Right atrium auricular region (tissue), 2 donors: ENCODE measurements at places on chromosomes 13 and 19. TPM values are rescaled to one million over a fixed set of nuclear protein-coding genes. Genes with fewer than 3 reads are reported as not detected.

DNA sequence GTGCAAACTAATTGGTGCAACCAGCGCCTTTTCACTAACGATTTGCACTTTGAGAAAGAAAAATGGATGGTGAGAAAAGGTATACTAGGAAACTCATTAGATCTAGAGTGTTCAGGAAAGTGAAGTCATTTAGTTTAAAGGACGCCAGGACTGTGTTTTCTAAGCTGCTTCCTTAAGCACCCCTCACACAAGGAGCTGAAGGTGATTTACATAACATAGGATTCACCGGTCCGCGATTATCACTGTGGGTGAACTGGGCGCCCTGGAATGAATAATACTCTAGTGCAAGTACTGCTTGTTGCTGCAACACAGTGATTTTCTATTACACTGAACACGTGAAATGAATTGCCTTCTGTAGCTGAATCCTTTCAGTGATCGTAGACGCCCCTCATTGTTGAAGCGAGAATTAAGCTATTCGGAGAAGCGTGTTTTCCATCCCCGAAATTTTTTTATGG, 2.6 kb upstream of the MAB21L1 start:
- no peak for DNase-seq

DNA sequence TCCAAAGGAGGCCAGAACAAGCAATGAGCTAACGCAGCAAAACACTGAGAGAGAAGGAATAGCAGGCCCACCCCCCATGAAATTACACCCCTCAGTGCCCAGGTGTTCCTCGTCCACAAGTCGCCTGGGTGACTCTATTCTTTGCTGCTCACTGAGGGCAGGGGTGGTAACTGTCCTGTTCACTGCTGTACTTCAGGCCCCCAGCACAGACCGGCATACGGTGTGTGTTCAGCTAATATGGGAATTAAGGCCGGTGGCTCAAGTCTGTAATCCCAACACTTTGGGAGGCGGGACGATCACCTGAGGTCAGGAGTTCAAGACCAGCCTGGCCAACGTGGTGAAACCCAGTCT, 31.9 kb downstream of the DHRS12 start:
- DNase-seq = peak; percentile 52

DNA sequence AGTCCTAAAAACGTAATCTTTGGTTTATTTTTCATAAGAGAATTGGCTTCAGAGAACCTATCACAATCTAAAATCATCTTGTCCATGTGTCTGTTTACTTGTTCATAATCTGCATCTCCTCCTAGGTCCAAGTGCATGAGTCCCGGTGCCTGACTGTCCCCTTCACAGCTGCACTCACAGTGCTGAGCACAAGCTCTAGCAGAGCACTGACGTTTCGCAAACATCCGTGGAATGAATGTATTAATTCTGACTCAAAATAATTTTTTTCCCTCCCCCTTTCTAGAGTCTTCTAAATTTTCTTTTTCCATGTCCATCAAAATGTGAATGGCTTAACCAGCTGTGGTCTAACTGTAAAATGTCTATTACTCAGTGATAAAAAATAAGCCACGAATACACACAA, 245.5 kb upstream of the TSHZ3 start:
- DNase-seq = no peak

DNA sequence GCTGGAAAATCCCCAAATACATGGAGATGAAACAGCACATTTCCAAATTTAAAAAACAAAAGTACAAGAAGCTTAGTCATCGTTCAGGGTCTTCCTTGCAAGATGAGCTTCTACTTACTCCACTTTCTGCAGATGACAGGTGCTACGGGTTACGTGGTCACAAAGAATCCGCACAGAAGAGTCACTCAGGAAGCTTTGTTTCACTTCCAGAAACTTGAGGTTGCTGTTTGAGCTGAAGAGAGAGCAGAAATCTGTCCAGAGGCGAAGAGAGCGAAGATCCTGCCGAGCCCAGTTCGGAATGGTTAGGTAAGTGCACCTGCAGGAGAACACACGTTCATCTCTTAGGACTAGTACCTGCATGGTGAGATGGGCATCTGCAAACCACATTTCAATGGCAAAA, 9.4 kb downstream of the NLRP7 start:
- no peak for DNase-seq

- DNase-seq = no peak
These were observed 187.3 kb downstream of the NDFIP2 start for GRCh38 chr13:79668201-79668752.

DNA sequence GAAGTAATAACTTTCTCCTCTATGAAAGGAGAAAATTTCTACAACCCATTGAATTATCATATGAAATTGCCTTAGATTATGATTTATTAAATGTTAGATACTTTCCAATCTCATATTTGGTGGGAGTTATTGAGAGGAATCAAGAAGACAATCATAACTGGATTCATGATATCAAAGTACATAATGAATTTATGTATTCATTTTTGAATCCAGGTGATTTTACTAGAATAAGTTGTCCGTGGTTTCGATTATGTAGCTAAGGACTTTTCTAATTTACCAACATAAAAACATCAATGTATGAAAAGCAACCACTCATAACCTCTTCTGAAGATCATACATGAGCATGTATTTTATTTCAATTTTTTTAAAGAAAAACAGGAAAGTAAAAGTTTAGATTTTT, 1225.0 kb upstream of the MIR17HG start:
- no peak for DNase-seq

DNA sequence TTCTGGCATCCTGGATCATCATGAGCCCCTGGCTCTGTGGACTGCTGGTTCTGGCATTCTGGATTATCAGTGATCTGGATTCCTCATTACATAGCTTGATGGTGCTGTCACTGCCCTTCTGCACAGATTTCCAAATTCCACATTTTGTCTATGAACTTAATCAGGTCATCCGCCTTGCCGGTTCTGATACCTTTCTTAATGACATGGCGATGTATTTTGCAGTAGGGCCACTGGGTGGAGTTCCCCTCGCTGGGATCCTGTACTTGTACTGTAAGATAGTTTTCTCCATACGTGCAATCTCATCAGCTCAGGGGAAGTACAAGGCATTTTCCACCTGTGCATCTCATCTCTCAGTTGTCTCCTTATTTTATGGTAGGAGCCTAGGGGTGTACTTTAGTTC, 24.4 kb upstream of the OR7C2 start:
- no peak for DNase-seq

GRCh38 chr13:32150794-32151193, 119.2 kb downstream of the FRY start:
- peak; percentile 92 for DNase-seq

DNA sequence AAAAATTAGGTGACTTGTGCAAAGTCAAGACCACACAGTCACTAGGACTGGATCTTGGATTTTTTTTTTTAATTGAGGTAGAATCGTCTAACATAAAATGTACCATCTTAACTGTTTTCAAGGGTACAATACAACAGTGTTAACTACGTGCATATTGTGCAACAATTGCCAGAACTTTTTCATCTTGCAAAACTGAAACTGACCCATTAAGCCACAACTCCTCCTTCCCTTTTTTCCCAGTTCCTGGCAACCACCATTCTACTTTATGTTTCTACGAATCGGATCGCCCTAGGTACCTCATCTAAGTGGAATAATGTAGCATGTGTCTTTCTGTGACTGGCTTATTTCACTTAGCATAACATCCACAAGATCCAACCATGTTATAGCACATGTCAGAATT, 37.5 kb upstream of the POMP start:
- no peak for DNase-seq

DNA sequence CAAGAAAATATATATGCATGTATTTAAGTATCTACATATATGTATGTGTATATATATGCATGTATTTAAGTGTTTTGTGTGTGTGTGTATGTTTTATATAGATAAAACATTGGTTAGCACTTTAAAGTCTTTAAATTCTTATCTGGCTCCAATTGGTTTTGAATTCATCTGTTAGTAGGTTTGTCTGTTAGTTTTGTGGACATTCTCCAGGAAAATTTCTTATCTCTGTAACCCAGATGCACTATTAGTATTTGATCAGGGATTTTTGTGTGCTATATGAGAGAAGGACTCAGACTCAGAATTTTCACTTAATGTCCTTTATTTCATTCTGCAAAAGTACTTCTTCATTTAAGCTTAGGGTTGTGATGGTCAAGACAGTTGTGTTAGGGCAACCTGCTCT, 103.1 kb downstream of the ITGBL1 start:
- no peak for DNase-seq

DNA sequence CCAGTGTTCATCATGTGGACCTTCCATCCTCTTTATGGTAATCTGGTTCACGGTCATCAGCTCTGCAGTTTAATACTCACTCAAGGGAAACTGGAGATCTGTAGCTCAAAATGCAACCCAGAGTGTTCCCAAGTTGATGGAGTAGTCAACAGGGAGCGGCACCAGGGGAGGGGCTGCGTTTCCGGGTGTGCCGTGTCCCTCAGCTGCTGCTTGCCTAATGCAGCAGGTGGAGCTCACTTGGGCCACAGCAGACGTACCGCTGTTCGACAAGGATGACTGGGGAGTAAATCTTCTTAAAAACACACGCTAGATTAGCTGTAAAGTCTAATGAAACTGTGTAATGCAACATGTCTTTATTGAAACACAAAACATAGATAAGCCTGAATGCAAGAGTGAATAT, 81.1 kb downstream of the TNFSF13B start:
- no peak for DNase-seq

- no peak for DNase-seq
These were observed 11.7 kb upstream of the KPTN start for GRCh38 chr19:47495478-47496372.

- DNase-seq = no peak
These were observed 23.0 kb downstream of the NFIX start for GRCh38 chr19:13018035-13018914.

- peak; percentile 63 for DNase-seq
These were observed 137.3 kb upstream of the SERP2 start for GRCh38 chr13:44236370-44236769.

DNA sequence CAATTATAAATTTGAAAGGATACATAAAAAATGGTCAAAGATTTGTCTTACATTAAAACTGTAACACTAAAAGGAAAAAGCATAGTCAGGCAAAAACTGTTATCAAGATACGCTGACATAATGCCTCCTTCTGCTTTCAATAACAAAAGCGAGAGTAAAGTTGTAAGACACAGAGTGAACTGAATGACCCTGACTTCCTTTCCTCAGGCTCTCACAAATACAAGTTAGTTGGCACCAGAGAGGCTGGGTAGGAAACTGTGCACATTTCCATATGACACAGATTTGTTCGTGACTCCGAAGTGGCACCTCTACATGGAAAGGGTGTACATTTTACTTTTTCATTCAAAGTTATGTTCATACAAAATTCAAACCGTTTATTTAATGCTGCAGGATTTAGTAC, 15.4 kb downstream of the FGF14 start:
- no peak for DNase-seq

DNA sequence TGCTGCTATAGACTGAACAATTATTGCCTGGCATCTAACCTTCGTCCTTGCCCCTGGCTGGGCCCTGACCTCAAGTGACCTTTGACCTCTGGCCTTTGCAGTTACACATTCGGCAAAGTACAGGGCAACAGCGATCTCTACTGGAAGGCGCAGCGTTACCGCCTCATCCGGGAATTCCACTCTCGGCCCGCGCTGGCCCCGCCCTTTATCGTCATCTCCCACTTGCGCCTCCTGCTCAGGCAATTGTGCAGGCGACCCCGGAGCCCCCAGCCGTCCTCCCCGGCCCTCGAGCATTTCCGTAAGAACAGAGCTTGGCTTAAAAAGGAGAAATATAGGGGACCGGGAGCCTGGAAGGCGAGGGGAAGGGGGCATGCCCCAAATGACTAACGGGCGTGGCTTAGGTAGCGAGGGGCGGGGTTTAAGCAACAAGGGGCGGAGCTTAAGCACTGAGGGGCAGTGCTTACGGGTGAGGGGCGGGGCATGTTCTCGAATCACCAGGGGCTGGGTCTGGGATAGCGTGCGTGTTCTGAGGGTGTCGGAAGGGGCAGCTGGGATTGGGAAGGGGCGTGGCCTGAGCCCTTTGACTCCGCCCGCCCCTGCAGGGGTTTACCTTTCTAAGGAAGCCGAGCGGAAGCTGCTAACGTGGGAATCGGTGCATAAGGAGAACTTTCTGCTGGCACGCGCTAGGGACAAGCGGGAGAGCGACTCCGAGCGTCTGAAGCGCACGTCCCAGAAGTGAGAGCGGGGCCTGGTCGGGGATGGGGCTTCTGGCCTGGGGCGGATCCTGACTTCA, 52.7 kb downstream of the TRPM4 start:
- no peak for DNase-seq

DNA sequence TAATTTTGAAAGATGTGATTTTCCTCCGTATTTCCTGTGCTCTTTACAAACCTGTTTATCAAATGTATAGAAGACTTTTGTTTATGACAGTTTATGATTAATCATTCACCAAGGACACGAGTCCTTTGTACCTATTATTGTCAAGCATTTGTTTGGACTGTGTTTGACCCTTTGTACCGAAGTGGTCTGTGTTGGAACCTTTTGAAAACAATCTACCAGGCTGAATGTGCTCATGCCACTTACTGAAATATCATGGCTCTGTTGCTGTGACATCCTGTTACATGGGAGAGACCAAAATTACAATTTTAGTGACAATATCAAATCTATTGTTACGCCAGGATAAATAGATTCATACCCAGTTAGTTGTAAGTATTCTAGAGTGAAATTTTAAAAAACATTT, 193.6 kb downstream of the IRS2 start:
- DNase-seq = no peak

Gene MAST1
- not detected for total RNA-seq

Gene ZNF98
- 0.24 TPM for total RNA-seq

Gene MEF2B
- total RNA-seq = not detected

Gene SPIB
- total RNA-seq = not detected

Gene OR4F17
- total RNA-seq = not detected

Gene ZNF221
- total RNA-seq = 4.1 TPM

Gene IFT88
- total RNA-seq = 5.7 TPM

Gene MISP
- total RNA-seq = 0.96 TPM

Gene FPR3
- total RNA-seq = 1.4 TPM

Gene PLA2G4C
- 23.2 TPM for total RNA-seq

Gene NRTN
- total RNA-seq = 33.7 TPM

Gene KIR3DL3
- total RNA-seq = not detected

Gene MUC16
- total RNA-seq = 21.3 TPM
